ENCODE measurements at places on chromosomes 4 and X.

- no peak for DNase-seq
Observed at GRCh38 chrX:18654875-18655836, 16.8 kb downstream of the RS1 start.

GRCh38 chrX:99663136-99663535, 746.9 kb downstream of the PCDH19 start:
- no peak for DNase-seq

DNA sequence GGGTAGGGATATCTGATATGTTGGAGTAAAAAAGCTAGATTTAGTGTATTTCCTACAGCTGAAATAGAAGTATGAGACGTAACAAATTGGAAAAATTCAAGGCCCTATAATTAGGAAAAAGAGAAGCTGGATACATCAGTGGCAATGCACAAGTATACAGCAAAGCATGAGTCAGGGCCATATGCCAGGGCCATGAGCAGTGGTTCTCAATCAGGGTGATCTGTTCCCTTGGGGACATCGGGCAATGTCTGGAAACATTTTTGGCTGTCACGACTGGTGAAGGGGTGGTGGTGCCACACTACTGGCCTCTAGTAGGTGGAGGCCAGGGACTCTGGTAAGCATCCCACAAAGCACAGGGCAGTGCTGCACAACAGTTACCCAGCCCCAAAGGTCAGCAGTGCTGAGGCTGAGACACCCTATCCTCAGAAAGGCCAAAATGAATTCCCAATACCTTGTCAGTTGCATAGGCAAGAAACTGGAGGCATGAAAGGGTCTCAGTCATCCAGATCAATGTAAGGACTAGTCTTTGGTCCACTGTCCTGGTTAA, 36.8 kb upstream of the NAP1L5 start:
- DNase-seq, result no peak

DNA sequence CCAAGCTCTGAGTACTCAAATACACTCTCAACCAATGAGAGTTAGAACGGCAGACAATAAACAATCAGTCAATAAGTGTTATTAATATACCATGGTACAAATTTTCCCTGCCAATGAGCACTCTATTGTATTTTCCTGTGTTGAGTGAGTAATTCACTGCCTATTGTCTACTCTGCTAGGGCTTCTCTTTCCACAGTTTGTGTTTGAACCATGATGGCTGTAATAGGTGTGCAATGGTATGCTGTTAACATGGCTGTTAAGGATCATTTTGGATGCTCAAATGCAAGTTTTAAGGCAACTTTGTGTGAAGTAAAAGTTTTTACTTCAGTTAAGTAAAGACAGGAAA, 41.2 kb downstream of the RPS6KA3 start:
- no peak for DNase-seq

GRCh38 chr4:150119492-150119891, 41.2 kb downstream of the DCLK2 start:
- DNase-seq, result no peak

DNA sequence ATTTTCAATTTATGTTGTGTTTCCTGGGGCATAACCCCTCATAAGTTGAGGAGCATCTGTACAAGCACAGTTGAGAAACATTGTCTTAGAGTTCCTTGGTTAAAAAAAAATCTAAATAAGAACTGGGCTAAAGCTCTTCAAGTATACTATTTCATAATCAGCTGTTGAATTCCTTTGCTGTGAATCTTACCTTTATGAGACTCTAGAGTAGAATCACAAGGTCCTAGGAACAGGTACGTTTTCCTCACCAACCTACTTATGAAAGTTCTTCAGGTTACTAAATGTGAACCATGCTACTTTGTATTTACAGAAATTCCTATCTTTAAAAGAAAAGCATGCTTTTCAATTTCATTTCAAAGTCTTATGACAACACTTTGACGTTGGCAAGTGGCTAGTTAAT, 20.9 kb upstream of the SOD3 start:
- DNase-seq, result no peak

GRCh38 chr4:138034871-138035270, 207.3 kb downstream of the SLC7A11 start:
- no peak for DNase-seq

DNA sequence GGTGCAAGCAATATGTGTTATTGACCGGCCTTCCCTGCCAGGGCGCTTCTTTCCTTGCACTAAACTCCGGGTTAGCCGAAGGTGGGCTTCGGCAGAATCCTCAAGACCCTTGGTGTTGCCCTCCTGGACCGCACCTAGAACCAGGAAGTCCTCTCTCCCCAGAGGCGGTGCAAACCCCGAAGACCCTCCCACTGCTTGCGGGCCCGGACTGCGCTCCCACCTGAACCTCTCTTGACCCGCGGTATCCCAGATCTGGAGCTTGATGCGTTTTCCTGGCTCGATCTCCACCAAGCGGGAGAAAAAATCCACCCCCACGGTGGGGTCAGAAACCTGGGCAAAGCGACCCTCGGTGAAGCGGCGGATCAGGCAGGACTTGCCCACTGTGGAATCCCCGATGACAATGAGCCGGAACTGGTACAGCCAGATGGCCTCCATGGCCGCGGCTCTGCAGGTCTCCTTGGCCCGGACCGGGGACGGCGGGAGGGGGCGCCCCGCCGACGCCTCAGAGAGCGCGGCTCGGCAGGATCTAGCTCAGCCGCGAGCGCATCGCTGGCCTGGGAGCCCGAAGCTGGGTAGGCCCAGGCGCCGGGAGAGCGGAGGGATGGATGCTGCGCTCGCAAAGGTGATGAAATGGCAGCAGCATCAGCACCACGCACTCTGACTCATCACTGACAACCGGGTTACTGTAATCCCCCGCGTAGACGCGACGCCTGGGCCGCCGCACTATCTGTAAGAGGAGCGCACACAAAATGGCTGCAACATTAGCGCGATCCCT, at the start of gene RAB39B:
Gene RAB39B (minus strand): TSS at position 638 of the 775 bp plus-strand sequence. CDS start 203 bp downstream, at position 435.
- DNase-seq, result peak; percentile 70

- DNase-seq, result no peak
Observed at GRCh38 chr4:81919223-81919622, 447.5 kb upstream of the RASGEF1B start.

GRCh38 chr4:152516156-152516555, 19.7 kb downstream of the FBXW7 start:
- DNase-seq, result no peak

GRCh38 chr4:76198411-76199237, 15.0 kb downstream of the SCARB2 start:
- no peak for DNase-seq

- DNase-seq, result no peak
Observed at GRCh38 chr4:129043523-129043922, 49.8 kb downstream of the SCLT1 start.

- no peak for DNase-seq
Observed at GRCh38 chrX:52874661-52875060, 6.8 kb upstream of the XAGE3 start.

DNA sequence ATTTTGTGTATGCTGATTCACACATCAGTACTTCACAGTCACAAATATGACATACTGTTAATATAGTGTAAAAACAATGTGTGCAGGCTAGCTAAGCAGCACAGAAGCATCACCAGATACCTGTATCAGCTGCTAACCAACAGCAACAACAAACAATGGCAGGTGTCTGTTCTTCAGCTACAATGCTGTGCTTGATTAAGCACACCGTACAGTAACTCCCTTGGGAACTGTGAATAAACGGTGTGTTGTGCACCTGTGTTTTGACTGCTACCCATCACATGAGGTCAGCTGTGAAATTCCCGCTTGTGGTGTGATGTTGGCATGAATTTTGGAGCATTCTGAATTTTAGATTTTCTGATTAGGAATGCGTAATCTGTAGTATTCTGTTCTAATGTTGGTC, 379.7 kb upstream of the FAT1 start:
- DNase-seq, result no peak

GRCh38 chr4:8919651-8920288, 48.1 kb upstream of the HMX1 start:
- DNase-seq, result no peak

DNA sequence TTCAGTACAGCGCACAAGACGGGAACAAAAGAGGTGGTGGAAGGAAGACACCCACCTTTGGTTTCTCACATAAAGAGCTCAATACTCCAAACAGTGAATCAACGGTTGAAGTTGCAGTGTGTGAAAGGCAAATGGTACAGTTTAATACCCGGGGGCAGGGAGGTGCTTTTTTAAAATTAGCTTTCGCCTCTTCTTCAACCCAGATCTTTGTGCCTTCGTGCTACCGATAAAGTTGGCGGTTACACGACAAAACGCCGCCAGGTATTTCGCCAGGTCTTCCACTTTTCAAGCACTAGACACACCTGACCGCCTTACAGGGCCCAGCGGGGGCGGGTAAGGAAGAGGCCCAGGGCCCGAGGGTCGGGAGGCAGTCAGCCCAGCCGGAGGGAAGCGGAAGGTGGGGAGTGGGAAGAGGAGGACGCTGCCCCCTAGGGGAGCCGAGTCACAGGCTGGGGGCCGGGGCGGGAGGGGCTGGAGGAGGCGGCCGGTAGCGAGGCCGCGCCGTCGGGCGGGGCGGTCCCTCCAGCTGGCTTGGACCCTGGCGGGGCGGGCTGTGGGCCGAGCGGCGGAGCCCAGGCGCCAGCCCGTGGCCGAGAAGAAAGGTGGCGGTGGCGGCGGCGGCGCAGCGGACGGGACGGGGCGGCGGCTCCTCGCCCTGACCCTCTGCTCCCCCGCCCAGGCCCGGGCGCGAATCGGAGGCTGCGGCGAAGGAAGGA, 16.0 kb downstream of the UTP3 start:
- DNase-seq, result peak; percentile 23

- DNase-seq, result no peak
Observed at GRCh38 chrX:48606091-48606490, 8.8 kb downstream of the WDR13 start.

GRCh38 chr4:61296144-61296543, 96.0 kb downstream of the ADGRL3 start:
- DNase-seq, result no peak

- DNase-seq, result no peak
Observed at GRCh38 chr4:71941001-71941400, 90.8 kb upstream of the NPFFR2 start.

- no peak for DNase-seq
Observed at GRCh38 chrX:152893980-152894610, 3.8 kb upstream of the ZNF185 start.
